NCI-H1105 treated with DMSO at 0.1 percent for 48 hours (cell line): ENCODE measurements at places on chromosomes 11 and 22.

DNA sequence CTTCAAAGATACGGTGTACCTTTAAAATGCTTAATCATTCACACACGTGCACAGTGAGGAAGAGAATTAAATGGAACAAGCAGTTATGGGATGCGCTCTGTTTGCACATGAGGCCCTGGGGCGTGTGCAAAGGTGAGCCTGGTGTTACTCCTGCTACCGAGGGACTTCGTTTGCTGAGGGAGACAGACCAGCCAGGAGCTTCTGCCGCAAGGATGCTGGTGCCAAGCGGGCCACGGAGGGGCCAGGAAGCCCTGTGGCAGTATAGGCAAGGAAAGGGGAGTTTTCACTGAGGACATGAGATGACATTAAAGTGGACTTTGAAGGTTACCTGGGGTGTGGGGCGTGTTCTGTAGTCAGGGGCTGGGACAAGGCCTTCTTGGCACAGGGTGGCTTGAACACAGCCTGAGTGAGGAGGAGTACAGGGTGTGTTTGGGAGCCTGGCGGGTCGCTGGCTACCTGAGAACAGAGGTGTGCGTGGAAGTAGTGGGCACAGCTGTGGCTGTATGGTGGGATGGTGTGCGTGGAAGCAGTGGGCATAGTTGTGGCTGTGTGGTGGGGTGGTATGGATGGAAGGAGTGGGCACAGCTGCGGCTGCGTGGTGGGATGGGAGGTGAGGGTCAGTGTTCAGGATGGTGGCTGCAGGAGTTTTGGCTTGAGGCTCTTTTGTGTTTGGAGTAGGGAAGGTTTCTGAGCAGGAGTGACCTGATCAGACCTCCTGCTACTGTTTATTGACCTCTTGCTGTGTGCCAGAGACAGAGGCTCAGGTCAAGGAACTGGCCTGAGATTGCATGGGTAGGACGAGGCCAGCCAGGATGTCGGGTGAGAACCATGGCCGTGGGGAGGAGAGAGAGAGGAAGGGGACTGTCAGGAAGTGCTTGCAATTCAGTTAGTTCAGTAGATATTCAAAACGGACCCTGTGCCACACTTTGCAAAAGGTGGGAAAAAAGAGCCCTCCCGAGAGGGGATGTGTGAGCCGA is 13.7 kb downstream of the TBC1D22A start:
- DNase-seq, result no peak

GRCh38 chr11:67596753-67597300 is 9.9 kb upstream of the NDUFV1 start:
- DNase-seq, result no peak

- DNase-seq, result no peak
These were observed 37.4 kb downstream of the PPME1 start for GRCh38 chr11:74208507-74208906.

GRCh38 chr11:120054016-120054752 is 83.7 kb downstream of the TRIM29 start:
- no peak for DNase-seq

DNA sequence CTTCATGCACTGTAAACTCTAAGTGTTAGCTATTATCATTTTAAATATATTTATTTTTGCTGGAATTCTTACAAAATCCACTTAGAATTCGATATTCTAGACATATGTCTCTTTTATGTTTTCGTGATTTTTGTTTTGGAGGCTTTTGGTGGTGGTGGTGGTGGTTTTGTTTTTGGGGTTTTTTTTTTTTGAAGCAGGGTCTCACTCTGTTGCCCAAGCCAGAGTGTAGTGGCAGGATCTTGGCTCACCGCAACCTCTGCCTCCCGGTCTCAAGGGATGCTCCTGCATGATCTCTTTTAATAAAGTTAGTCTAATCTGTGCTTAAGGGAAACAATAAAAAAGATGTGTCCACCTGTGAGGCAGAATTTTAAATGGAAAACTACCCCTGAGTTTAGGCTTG is 117.7 kb downstream of the MRTFA start:
- DNase-seq, result no peak

GRCh38 chr11:113332023-113332422 is 17.6 kb downstream of the TTC12 start:
- DNase-seq, result no peak

DNA sequence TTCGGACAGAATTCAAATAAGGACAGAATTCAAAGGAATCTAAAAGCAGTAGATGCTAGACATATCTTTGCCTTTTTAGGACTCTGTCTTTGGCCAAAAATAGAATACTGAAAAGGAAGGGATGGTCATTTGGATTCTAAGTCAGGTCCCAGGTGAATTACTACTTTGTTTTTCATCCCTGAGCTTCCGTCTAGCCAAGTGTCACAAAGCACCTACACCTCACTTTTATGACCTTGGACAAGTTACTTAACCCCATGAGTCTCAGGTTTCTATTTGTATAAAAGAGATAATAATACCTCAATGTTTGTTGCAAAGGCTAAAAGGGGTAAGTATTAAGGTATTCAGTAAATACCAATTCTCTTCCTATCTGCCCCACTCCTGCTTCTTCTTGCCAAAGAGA is 7.3 kb downstream of the KIF18A start:
- DNase-seq, result no peak

- no peak for DNase-seq
These were observed 5.5 kb downstream of the PRDX5 start for GRCh38 chr11:64323373-64323772.
